ENCODE measurements at places on chromosomes 7 and 10.

DNA sequence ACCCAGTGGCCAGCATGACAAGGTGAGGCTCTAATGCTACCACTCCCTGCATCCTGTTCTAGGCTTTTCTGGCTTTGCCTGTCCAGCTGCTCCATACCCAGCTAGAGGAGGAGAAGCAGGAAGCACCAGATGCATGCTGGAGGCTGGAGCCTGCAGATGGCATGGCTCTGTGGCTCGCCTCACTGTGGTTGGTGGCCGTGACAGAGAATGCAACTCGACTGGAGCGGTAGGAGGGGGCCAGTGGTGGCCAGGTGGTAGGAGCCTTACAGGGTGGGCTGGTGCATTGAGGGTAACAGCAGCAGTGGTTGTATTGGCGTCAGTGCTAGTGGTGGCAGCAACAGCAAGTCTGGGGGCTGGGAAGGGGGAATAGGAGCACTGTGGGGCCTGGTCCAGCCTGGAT, 128.6 kb downstream of the ZNF248 start:
- no peak for DNase-seq

DNA sequence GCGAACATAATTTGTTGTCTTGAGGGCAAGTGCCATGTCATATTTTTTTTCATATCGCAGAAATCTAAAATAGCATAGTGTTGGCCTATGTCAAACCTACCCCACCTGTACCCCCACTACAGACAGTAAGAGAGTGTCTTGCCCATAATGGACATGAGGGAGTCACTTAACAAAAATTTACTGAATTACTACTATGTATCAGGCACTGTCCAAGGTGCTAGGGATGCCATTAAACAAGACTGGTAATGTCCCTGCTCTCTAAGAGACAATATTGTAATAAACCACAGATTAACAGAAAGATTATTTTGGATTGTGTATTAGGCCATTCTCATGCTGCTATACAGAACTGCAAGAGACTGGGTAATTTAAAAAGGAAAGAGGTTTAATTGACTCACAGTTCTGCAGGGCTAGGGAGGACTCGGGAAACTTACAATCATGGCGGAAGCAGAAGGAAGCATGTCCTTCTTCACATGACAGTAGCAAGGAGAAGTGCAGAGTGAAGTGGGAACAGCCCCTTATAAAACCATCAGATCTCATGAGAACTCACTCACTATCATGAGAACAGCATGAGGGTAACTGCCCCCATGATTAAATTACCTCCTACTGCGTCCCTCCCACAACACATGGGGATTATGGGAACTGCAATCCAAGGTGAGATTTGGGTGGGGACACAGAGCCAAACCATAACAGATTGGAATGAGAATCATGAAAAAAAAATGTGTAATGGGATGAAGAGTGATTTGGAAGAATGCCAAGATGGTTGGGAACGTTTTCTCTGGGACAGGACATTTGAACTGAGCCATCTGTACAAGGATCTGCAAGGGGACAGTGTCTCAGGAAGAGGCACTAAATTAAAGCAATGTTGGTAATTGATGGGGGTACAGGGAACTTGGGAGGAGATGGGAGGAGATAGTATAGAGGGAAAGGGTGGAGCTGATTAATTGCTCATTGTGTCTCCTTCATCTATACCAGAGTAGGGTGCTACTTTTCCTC, 108.5 kb downstream of the FAM107B start:
- DNase-seq = no peak

DNA sequence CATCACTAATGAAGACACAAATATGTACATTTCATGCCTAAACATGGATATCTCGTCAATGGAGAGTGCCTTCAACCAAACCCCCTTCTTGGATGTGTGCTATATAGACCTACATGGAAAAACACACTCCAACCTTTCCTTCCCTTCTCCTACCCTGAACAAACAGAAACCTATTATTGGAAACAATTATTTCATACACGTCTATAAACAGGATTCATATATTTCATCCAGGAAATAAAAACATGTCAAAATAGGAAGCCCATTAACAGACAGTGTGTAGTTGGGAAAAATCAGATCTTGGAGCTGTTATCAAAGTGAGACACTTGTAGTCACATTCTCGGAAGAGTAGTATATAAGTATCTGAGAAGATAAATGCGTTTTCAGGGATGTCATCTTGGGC, 81.1 kb downstream of the NRP1 start:
- DNase-seq = no peak

DNA sequence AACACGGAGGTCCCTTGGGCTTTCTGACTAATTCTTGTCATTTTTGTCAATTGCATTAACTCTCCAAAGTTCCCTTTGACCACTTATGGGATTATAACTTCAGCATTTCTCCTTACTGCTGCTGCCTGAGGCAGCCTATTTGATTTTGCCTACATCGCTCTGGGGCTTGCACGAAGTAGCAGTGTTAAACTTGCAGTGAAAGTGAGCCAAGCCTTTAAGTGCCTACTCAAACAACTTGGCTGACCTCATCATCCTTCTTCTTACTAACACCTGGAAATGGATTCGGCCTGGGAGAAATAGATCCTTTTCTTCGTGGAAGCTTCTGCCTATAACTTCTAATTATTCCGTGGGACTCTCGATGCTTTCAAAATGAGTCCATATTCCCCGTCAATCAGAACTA, 76.6 kb downstream of the DGKB start:
- no peak for DNase-seq

DNA sequence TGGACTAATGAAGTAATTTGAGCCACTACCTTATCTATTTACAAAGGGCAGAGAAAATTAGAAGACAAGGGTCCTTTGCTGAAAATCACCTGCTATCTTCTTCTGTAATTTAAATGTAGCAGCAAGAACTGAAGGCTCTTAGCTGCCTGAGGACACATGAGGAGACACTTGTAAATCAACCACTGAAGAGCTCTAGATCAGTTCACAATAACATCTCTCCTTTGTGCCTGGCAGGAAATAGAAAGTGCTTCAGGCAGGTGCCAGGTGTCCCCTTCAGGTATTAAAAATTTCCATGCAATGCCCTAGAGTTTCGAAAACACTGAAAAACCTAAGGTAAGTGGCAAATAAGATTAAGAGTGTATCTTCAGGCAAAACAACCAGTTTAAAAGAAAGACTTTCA, 474.6 kb downstream of the GRM8 start:
- no peak for DNase-seq

- DNase-seq = no peak
Observed at GRCh38 chr7:105890290-105890997, 14.0 kb upstream of the ATXN7L1 start.

GRCh38 chr7:80790877-80791276, 128.0 kb downstream of the SEMA3C start:
- no peak for DNase-seq

- peak; percentile 75 for DNase-seq
Observed at GRCh38 chr7:44240983-44241510, 40.3 kb downstream of the YKT6 start.

GRCh38 chr7:35725280-35725680, 30.3 kb upstream of the HERPUD2 start:
- DNase-seq = no peak

- DNase-seq = peak; percentile 44
Observed at GRCh38 chr7:142440906-142441411, 183.1 kb upstream of the PRSS58 start.

DNA sequence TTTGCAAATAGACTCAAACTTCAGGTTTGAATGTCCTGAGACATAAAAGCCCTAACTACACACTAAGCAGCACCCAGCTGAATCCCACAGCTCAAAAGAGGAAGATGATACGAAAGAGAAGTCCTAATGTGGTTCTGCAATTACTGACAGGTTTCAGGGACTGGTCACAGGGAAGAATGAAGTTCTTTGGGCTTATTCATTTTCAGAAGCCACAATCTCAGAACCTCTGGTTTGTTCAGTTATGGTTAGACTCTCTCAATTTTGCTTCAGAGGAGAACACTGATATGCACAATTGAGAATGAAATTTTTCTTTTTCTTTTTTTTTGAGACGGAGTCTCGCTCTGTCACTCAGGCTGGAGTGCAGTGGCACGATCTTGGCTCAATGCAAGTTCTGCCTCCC, 94.6 kb upstream of the FAM180A start:
- DNase-seq = peak; percentile 42

DNA sequence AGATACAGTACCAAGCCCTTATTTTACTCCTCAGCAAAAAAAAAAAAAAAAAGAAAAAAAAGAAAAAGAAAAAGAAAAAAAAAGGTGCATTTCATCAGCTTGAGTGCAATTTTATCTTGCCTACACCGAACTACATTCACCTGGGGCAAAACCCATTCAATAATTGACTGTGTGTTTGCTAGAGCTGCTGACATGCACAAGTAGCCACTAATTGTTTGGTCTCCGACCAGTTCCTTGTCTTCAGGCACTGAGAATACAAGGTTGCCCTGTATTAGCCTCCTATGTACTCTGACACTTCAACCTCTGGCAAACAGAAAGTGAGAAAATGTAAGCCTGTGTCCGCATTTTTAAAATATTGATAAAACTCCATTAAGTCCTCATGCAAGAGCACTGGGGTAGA, 1579.4 kb upstream of the LRRTM3 start:
- DNase-seq = no peak

- DNase-seq = no peak
Observed at GRCh38 chr10:116385311-116385710, 42.3 kb upstream of the PNLIPRP3 start.

GRCh38 chr7:151047976-151048815, at the start of gene ASIC3:
ASIC3 (plus strand) TSS chr7:151048531; CDS start chr7:151048886, 355 bp downstream.
- no peak for DNase-seq

DNA sequence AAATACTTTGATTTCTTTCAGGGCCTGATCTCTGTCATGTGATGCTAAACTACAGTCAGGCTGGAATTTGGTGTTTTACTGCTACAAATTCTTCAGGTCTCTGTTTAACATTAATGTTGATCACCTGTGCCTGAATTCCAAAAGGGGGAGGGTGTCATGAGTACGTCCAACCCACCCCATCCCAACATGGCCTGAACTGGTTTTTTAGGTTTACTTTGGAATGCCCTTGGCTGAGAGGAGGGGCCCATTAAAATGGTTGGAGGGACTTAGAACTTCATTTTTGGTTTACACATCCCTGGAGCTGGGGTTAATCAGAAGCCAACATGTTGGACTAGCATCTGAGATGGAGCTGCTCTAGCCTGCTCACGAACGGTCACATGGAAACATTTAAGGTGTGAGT, 60.8 kb upstream of the CFAP46 start:
- DNase-seq = no peak

- no peak for DNase-seq
Observed at GRCh38 chr7:77242068-77242467, 42.4 kb upstream of the FGL2 start.

- DNase-seq = no peak
Observed at GRCh38 chr7:135262623-135263320, 29.1 kb downstream of the STRA8 start.

GRCh38 chr7:50181081-50181480, 88.0 kb upstream of the ZPBP start:
- DNase-seq = peak; percentile 18

- DNase-seq = no peak
Observed at GRCh38 chr7:11625669-11626068, 206.3 kb downstream of the THSD7A start.

- DNase-seq = no peak
Observed at GRCh38 chr10:51023636-51024035, 50.7 kb upstream of the PRKG1 start.

DNA sequence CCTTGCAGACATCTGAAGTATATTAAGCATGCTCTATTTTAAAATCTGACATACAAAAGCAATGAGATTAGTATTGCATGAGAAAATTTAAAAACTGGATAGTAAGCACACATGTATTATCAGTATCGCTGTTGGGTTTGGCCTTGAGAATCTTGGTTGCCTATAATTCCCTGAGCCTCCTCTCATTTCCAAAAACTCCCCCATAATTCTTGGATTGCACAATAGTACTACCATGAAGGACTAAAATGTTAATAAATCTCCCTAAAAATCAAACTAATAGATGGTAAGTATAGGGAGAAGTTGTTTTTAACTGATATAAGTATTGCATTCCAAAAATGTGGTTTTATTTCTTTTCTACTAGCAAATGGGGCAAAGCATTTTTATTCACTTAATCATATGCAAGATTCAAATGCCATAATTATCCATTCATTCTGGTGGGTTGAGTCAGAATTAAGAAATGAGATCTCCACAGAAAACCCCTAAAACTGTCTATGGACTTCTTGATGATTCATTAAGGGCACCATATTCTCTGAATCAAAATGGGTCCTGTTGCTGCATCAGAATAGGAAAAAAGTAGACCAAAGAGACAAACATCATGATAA, 10.3 kb upstream of the VIM start:
- no peak for DNase-seq

DNA sequence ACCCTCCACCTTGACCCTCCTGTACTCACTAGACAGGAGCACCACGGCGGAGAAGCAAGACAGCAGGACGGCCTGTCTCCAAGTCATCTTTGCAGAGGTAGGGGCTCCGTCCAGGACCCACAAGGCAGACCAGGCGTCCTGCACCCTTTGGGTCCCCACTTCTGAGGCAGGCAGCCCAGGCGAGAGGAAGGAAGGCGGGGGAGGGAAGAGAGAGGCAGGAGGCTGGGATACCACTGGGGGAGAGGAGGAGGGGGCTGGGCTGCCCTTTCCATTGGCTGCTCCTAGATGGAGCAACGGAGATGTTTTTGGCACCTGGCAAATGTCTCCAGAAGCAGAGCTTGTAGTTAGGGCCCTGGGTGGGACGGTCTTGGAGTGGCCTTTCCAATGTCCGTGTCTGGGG, at the start of gene UCMA:
TSS of gene UCMA (minus strand) at position 203 of the 400 bp plus-strand sequence. CDS start at position 87, 116 bp downstream.
- DNase-seq = no peak

GRCh38 chr7:137006293-137006692, 137.8 kb downstream of the CHRM2 start:
- no peak for DNase-seq

DNA sequence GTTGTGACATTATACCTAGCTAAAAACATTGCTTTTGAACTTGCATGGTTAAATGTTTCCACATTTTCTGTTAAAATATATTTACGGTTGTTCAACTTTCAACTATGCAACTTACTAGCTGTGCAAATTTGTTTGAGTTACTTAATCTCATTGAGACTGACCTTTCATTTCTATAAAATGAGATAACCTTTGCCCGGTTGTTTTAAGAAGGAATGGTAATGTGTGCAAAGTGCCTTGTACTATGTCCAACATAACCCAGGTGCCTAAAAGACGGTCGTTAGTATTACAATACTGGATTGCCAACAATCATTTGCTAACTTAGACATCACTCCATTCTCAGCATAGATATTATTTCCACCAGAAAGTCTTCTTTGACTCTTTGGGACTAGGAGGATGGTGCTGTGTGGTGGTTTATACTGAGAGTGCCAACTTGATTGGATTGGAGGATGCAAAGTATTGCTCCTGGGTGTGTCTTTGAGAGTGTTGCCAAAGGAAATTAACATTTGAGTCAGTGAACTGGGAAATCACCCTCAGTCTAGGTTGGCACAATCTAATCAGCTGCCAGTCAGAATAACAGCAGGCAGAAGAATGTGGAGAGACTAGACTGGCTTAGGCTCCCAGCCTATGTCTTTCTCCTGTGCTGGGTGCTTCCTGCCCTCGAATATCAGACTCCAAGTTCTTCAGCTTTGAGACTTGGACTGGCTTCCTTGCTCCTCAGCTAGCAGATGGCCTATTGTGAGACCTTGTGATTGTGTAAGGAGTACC, 85.2 kb upstream of the PDSS1 start:
- no peak for DNase-seq

GRCh38 chr7:151078233-151079040, 2.2 kb downstream of the FASTK start:
- no peak for DNase-seq
